ENCODE measurements at places on chromosomes 2 and 18.
A peak's percentile ranks its signal among the peaks of the same experiment; 100 is the strongest.

DNA sequence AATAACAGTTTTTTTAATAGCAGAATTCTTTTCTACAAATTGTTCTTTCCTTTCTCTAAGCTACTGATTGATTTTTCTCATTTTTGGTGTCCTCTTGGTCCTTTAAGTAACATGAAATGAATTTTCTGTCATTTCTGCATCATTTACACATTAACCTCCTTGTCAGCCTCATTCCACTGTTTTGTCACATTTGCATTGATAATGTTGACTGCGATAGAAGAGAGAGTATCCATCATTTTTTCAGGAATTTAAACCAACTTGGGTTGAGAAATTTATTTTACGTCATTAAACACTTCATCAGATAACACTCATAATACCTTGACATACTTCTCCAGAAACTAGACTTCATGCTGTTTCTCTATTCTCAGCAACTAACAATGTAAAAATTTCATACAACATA is 422.2 kb downstream of the LRRTM4 start:
- DNase-seq: no peak

- peak; percentile 13 for DNase-seq
These were observed 33.4 kb upstream of the OLA1 start for GRCh38 chr2:174281736-174282135.

DNA sequence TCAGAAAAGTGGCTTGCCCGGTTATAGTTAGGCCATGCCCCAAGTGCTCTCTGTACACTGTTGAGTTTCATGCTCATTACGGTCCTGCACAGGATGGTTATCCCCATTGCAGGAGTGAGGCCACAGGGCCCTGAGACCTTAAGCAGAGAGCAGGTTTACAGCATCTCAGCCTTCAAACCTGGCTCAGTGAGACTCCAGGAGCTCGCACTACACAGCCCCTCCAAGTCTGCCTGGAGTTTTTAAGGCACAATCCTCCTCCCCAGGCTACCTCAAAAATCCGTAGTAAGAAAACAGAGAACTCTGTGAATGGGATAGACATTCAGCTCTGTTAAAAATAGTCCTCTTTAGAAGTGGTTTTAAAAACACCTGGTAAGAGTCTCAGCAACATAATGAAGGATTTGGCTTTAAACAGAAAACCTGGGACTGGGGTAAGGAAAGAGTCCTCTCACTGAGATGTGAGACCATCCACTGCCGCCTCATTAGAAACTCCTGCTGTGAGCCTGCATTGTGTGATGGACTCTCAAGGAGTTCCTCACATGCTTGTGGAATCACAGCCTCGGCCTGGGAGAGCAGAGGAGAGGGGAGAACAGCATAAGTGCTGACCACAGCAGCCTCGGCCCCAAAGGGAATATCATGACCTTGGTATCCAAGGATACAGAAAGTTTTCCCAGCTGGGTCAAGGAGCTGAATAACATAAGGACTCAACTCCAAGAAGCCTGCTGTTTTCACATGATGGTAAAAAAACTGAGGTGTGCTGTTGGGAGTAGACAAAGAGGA is 214.8 kb downstream of the ATAD2B start:
- no peak for DNase-seq

- no peak for DNase-seq
These were observed 833.7 kb upstream of the CHAC2 start for GRCh38 chr2:52933878-52934277.

DNA sequence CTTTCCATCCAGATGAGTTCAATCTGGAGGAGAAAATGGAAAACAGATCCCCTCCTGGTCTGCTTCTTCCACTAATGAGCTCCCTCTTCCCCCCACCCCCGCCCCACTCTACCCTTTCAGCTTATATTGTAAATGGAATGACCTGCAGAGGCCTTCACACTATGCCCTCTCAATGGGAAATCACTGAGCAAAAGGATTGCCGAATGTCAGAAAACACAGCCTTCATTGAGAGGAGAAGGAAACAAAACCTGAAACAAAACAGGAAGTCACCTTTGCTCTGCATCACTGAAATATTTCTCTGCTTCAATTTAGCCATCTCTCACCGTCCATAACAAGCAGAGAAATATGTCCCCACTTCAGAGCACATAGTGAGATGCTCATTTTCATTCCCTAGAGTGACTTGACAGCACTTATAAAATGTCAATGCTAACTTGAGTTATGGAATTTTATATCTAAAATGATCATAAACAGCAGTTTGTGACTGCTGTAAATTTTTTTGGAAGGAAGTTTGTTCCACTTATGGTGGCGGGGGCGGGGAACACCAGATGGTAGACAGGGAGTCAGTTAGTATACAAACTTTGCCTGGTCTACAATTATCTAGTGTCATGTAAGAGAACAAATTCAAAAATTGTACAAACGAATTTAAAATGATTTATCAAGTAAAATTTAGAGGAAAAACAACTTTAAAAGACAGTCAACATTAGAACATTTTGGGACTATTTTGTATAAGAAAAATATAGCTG is 1.8 kb upstream of the FRZB start:
- DNase-seq: no peak

DNA sequence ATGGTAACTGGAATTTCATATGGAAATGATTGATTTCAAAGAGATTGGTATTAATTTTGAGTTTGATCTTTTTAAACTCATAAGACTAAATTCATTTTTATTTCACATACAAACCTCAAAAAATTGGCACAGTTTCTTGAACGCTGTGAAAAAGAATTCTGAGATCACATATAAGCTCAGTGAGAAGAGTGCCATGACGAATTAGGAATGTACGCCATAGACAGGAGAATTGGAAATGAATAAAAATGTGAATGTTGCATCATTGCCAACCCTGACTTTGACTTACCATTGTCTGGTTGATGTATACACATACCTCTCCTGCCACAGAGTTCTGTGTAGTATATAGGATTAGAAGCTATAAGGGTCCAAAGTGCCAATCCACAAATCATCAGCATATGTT is 290.4 kb upstream of the ZC3H15 start:
- DNase-seq: no peak

- DNase-seq: no peak
These were observed 156.8 kb downstream of the STK39 start for GRCh38 chr2:168090366-168091135.

- no peak for DNase-seq
These were observed 369.6 kb downstream of the PID1 start for GRCh38 chr2:228901531-228901930.

Data from MV-4-11 (cell line).